ENCODE measurements at places on chromosomes 7 and 10. TPM values are rescaled to one million over a fixed set of nuclear protein-coding genes. Genes with fewer than 3 reads are reported as not detected.

The PNLIPRP1 gene
- total RNA-seq = not detected

The UTF1 gene
- total RNA-seq = not detected

The CNPY1 gene
- total RNA-seq = not detected

The ZNF467 gene
- total RNA-seq = not detected

The DCLRE1A gene
- total RNA-seq = 4.0 TPM

The EPO gene
- not detected for total RNA-seq

The CPN1 gene
- total RNA-seq = not detected

The AKR1E2 gene
- total RNA-seq = 14.3 TPM

The C10orf53 gene
- not detected for total RNA-seq

The SPDYE1 gene
- total RNA-seq = not detected

The PVRIG gene
- total RNA-seq = not detected

The IFT22 gene
- 51.9 TPM for total RNA-seq

The FAM221A gene
- 0.43 TPM for total RNA-seq

The COL1A2 gene
- total RNA-seq = 10,930 TPM

The KIAA1217 gene
- 4.7 TPM for total RNA-seq

The PIK3CG gene
- total RNA-seq = not detected

The RAB19 gene
- not detected for total RNA-seq

The NCAPG2 gene
- 15.7 TPM for total RNA-seq

The LIPM gene
- total RNA-seq = not detected

The GNG11 gene
- 25.9 TPM for total RNA-seq

The CFAP43 gene
- not detected for total RNA-seq

The TRIM74 gene
- total RNA-seq = not detected

The SEMA3E gene
- 1.6 TPM for total RNA-seq

The FAM241B gene
- total RNA-seq = not detected

The LIPF gene
- total RNA-seq = not detected

The DLX6 gene
- not detected for total RNA-seq

The KNDC1 gene
- 0.54 TPM for total RNA-seq

The CALHM3 gene
- total RNA-seq = not detected

The MMP21 gene
- total RNA-seq = not detected

The ANKRD61 gene
- total RNA-seq = not detected

The OR2A12 gene
- not detected for total RNA-seq

The ZNF722 gene
- not detected for total RNA-seq

The RASA4B gene
- total RNA-seq = 1.1 TPM

The FLNC gene
- total RNA-seq = 304 TPM

The NT5C2 gene
- total RNA-seq = 99.7 TPM

The FAM13C gene
- 0.54 TPM for total RNA-seq

The GPR15LG gene
- not detected for total RNA-seq

The RSPH10B2 gene
- total RNA-seq = not detected

The TMEM236 gene
- 0.11 TPM for total RNA-seq

The PDK4 gene
- total RNA-seq = 1.5 TPM

The GNAT3 gene
- not detected for total RNA-seq

The TSPAN33 gene
- 0.76 TPM for total RNA-seq

The SPDYE9 gene
- total RNA-seq = not detected

The CNTNAP2 gene
- total RNA-seq = not detected

The RARRES2 gene
- total RNA-seq = not detected

The DRGX gene
- not detected for total RNA-seq

The ARMS2 gene
- total RNA-seq = not detected

The GLI3 gene
- 4.0 TPM for total RNA-seq

The NRP1 gene
- total RNA-seq = 152 TPM

The CCL24 gene
- total RNA-seq = not detected

The ZCWPW1 gene
- 1.9 TPM for total RNA-seq

The MINDY3 gene
- total RNA-seq = 38.2 TPM

The RGR gene
- not detected for total RNA-seq

The FRMPD2 gene
- not detected for total RNA-seq

The ATRNL1 gene
- not detected for total RNA-seq

The TMEM225B gene
- not detected for total RNA-seq

All from GM23248 (cell line).